ENCODE measurements at places on chromosomes 1 and 21. TPM values are rescaled to one million over a fixed set of nuclear protein-coding genes. Genes with fewer than 3 reads are reported as not detected.

DNA sequence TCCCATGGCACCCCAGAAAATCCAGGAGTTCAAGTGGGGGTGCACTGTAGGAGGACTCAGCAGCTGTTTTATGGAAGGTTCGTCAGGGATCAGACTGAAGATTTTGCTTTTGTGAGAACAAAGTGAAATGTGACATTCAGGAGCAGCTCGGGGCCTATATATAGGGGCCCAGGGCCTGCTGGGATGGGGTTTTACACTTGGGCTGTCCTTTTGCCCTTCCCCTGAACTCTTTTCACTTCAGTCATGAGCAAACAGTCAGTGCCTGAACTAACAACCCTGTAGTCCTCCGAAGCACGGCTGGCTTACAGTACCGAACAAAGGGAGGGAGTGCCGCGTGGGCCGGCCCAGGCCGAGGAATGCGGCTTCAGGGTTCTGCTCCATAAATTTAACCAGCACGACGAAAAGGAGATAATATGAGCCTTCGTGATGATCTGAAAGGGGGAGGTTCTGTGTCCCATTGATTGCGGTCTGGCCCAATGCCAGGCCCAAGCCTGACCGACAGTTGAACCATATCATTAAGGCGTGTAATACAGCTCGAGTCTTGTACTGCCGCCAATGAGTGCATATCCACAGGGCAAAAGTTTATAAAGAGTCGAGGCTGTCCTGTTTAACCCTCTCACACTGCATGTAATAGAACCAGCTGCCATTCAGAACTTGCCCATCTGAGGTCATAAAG, 139.9 kb downstream of the DHRS3 start:
- peak; percentile 92 for DNase-seq

The PRAMEF4 gene
- total RNA-seq: not detected

The SYNC gene
- 16.4 TPM for total RNA-seq

- DNase-seq: no peak
Measured at GRCh38 chr1:25566730-25567341, 23.4 kb downstream of the LDLRAP1 start.

DNA sequence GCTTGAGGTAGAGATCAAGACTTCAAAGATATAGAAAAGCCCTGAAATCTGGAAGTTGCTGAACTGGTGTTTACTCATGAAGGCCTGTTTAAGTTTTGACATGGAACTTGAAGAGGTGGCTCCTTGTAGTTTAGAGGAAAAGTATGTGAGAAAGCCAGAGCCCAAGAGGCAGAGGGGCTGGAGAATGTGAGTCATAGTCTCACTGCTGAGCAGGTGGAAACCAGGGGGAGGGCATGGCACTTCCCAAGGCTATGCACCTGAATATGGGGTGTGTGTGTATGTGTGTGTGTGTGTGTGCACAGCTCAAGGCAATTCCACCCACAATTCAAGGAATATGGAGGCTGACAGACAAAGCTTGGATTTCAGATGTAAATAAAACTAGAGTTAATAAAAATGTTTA, 46.8 kb upstream of the C1orf198 start:
- no peak for DNase-seq

The RGS18 gene
- not detected for total RNA-seq

- DNase-seq: no peak
Measured at GRCh38 chr1:234696148-234696576, 86.2 kb upstream of the IRF2BP2 start.

The TACSTD2 gene
- 43.9 TPM for total RNA-seq

- no peak for DNase-seq
Measured at GRCh38 chr1:239810061-239810481, 281.6 kb upstream of the FMN2 start.

GRCh38 chr1:64841330-64842065, 96.6 kb downstream of the RAVER2 start:
- DNase-seq: no peak

DNA sequence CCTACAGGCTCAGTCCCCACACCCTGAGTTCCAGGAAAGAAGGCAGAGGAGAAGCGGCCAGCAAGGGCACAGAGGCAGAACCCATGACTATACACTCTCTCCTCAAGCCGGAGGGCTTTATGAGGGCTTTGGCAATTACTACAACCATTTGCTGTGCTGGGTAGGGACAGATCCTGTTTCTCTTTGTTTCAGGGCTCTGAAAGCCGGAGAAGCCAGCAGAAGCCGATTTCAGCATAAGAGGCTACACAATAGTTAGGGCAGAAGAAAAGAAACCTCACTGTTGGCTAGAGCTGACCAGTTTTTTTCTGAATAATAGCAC, 13.9 kb downstream of the GPR3 start:
- DNase-seq: no peak

The VWA5B1 gene
- total RNA-seq: not detected

GRCh38 chr1:228884615-228885566, 149.6 kb downstream of the RHOU start:
- DNase-seq: no peak

The PLEKHG5 gene
- 50.9 TPM for total RNA-seq

GRCh38 chr1:202107321-202107761, 15.4 kb upstream of the GPR37L1 start:
- DNase-seq: no peak

- peak; percentile 97 for DNase-seq
Measured at GRCh38 chr1:58898739-58899586, 115.1 kb upstream of the JUN start.

DNA sequence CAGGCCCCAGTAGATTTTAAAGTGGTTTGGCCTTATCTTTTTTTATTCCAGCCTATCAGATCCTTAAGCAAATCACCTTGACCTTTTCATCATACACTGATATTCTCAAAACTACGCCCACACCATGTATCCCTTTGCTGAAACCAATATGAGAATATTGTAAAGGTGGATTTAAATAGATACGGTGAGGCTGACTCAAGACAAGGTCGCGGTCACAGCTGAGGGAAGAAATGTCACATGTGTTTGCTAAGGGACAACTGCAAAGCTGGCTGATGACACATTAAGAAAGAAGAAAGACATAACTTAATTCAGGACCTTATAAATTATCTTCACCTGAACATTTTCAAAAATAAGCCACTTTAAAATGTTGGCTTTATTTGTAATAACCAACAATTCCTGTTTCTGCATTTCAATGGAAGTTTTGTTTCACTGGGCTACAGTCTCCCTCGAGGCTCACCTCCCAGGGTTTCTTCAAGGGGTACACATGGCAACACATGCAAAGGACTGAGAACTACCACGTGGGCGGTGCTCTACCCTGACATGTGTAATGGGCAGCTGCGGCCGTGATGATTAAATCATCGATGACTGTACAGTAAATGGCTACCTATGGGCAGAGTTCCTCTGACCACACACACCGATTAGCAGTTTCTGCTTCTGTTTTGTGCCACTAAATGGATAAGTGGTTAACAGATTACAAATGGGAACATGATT, 189.5 kb downstream of the SIPA1L2 start:
- DNase-seq: no peak

GRCh38 chr1:167499664-167500101, 18.6 kb downstream of the CD247 start:
- DNase-seq: no peak

The S100A2 gene
- 0.51 TPM for total RNA-seq

GRCh38 chr21:41043014-41043413, 124.9 kb upstream of the BACE2 start:
- DNase-seq: peak; percentile 1

DNA sequence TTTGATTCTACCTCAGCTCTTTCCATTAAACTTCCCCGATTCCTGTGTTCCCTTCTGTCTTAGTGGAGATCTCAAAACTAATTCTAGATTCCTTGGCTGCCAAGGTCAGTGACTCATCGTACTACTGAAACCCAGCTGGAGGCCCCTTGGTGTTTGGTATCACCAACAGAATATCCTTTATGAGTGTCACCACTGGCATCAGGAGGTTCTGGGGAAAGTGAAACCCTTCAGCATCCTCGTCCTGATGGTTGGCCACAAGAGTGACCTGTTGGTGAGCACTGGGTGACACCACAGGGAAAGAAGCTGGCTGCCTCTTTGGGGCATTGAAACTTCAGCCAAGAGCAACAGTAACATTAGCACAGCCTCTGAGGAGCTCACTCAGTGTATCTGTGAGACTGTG, 9.6 kb downstream of the RAB42 start:
- DNase-seq: peak; percentile 63

The AKNAD1 gene
- total RNA-seq: not detected

- no peak for DNase-seq
Measured at GRCh38 chr1:173301507-173301906, 94.4 kb upstream of the TNFSF4 start.

DNA sequence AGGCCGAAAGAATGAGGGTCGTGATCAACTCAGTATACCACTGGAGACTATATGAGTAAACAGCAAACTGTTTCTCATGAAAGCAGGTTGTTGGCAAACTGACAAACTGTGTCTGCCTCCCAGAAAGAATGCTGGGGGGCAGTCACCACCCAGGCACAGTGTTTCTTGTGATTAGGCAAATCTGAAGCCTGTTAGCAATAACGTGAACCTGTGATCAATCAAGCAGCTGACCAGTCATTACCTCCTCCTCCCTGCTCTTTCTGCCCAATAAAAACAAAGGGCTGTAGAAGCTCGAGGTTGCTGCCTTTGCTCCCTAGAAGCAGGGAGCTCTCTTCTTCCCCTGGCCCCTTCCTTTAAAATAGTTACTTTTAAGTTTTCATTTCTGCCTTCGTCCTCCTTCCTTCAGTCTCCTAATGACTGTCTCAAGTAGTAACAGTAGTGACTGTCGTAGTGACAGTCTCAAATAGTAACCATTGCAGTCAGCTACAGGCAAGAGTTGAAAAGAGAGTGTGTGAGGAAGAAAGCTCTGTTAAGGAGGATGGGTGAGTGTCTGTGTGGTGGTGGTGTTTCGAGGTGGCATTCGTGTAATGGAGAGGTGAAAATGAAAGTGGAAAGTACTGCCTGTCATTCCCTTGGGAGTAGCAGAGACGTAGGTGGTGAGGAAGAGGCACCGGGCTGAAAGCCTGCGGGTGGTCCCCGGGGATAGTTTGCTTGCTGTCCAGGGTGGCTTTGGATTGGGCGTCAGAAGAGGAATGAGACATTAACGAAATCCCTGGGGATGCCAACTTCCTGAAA, 14.5 kb downstream of the HHAT start:
- no peak for DNase-seq

Data from dermis blood vessel endothelial cell (primary cell).